ENCODE measurements at places on chromosomes 5 and 9.
A peak's percentile ranks its signal among the peaks of the same experiment; 100 is the strongest.

GRCh38 chr9:33452828-33453271, 5.5 kb upstream of the AQP3 start:
- peak; percentile 79 for DNase-seq

GRCh38 chr5:172596638-172597231, 44.3 kb upstream of the NEURL1B start:
- DNase-seq = no peak

DNA sequence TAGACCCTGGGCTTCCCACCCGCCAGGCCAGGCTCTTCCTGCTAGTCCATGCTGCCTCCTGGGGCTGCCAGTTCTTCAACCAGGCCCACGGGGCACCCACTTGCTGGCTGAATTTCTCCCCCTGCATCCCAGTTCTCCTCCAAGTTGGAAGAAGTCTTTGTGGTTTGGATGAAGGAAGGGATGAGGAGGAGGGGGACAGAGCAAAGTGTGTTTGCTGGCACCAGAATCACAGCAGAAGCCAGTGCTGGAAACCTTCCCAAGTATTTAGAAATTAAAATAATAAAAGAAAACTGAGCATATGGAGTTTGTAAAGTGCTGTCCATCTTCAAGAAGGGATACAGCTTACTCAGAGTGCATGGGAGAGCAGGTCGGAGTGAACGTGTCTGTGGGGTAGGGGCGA, 19.4 kb upstream of the UNC5A start:
- DNase-seq = no peak

- DNase-seq = no peak
Measured at GRCh38 chr5:102716017-102716416, 39.1 kb upstream of the PAM start.

DNA sequence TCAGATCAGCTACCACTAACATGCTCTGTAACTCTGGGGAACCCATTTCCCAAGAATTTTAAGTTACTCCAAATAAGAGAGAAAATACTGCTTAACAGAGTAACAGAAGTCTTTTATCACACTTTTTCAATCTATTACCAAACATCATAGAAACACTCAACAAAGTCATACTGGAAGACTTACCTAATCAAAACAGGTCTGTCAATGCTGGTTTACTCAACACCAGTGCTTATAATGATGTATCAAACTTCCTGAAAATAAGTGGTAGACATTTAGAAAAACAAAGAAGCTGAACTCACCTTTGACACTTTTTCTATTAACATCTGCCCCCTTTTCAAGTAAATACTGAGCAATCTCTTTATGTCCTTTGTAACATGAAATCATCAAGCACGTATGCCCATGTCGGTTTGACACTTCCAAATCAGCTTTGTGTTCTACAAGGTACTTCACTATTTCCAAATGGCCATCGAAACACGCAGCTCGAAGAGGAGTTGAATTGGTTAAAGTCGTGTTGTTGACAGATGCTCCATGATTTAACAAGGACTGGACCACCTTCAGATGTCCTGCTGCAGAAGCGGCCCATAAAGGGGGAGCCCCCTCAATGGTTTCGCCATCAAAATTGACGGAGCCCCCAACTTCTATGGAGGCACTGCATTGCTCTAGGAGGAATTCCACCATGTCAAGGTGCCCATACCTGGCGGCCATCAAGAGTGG, 1.8 kb downstream of the FEM1C start:
- no peak for DNase-seq

GRCh38 chr9:120742951-120743416, 28.7 kb upstream of the MEGF9 start:
- DNase-seq = peak; percentile 55

GRCh38 chr5:62643556-62644451, 65.2 kb downstream of the LRRC70 start:
- DNase-seq = no peak

DNA sequence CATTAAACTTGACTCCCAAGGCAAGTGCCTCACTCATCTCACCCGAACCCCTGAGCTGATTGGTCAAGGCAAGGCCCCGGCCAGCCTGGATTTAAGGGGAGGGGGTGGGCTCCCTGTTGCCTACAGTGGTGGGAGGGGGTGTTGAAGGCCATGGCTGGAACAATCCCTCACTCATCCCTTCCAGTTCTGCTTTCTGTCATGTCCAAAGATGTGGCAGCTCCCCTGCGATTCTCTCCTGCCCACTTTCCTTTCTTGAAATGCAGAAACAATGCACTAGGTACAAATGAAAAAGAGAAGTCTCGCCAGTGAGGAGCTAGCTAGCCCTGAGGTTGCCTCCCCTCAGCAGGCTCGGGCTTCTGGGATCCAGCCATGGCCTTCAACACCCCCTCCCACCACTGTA, 240.9 kb downstream of the SYK start:
- no peak for DNase-seq

DNA sequence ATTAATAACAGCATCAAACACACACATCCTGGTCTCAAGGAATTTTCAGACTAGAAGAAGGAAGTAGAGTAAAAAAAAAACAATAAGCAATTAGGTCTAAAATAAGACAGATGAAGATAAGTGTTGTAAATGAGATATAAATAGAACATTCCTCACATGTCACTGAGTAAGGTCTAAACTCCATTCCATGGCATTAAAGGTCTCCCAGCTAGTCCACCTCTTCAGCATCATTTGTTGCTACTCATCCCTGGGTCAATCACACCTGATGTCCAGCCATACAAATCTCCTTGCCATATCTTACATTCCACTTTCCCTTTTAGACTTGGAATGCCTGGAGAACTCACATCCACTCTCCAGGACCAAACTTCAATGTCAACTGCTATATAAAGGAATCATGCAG, 214.1 kb upstream of the KLF4 start:
- no peak for DNase-seq

DNA sequence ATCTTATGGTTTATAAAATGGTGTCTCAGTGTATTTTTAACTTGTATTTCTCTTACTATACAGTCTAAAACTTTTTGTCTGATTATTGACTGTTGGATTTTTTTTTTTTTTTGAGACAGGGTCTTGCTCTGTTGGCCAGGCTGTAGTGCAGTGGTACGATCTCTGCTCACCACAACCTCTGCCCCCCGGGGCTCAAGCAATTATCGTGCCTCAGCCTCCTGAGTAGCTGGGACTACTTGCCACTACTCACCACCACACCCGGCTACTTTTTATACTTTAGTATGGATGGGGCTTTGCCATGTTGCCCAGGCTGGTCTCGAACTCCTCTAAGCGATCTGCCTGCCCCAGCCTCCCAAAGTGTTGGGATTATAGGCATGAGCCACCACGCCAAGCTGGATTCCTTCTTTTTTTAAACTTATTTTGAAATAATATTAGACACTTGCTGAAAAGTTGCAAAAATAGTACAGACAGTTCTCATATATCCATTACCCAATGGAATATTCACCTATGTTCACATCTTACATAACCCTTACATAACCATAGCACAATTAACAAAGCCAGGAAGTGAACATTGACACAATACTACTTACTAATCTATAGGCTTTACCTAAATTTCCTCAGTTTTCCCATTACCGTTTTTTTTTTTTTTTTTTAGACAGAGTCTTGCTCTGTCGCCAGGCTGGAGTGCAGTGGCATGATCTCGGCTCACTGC, 47.2 kb downstream of the STOM start:
- no peak for DNase-seq

DNA sequence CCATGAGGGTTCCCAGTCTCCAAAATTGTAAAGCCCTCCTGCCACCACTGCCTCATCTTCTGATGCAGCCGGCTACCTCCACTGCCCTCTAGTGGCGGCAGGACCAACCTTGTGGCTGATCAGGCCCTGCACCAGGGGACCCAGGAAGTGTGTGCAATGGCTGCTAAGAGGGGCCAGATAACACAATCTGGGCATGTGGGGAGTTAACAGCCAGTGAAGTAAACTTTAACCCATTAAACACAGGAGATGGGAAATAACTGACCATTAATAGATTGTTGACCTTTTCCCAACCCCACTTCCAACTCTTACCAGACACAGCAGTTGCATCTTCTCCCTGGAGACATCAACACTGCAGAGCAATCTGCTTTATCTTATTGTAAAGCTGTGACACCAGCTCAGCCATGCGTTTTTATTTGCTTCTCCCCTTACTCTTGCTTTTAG, 63.3 kb downstream of the FREM1 start:
- DNase-seq = peak; percentile 66

- no peak for DNase-seq
Measured at GRCh38 chr9:134230092-134230941, 66.0 kb upstream of the RNU6ATAC start.

- DNase-seq = no peak
Measured at GRCh38 chr5:80607832-80608231, 37.8 kb upstream of the ANKRD34B start.

DNA sequence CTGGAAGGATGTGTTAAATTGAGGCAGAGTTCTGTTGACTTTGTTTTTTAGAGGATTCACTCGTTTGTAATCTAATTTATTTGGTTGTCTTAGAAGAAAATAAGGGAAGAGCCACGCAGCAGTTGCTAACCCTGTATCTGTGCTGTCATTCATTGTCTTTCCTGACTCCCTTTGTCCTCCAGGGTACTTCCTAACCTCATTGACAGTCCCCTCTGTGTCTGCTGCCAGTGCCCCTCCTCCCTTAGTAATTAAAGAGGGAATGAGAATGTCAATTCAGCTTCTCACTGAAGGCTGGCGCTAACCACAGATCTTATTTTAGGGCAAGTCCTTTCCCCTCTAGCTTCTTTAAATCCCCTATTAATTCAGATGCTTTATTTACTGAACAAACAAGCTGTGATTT, 84.0 kb downstream of the MAST4 start:
- DNase-seq = no peak

DNA sequence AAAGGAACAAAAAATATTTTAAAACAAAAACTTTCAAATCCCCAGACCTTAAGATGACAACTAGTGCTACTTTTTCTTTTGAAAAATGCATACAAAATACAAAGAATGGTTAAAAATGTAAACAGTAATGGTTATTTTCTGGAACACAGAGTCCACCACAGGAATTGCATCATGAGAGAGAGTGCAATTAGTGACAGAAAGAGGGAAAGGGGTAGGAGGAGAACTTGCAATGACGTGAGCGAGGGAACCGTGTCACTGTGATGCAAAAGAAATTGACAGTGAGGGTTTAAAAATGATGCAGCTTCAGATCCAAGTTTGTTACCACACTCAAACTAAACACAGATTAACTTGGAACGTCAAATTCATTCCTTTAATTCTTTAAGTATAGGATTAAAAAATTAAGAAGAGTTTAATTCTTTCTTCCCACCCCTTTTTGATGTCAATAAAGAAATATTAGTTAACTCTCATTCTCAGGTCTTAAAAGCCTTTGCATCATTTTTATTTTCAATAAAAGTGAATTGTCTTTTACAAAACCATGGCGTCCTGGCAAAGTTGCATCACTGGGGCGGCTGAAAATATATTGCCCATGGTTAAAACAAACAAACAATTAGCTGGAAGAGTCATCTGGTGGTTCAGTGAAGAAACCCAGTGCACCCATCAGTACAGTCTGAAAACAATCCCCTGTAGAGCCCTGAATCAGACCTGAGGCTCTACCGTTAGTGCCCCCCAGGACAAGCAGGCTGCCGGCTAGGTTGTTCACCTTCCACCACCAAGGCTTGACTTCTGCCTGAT, 39.5 kb downstream of the MACROH2A1 start:
- DNase-seq = no peak

- DNase-seq = peak; percentile 70
Measured at GRCh38 chr5:157222506-157223230, 42.0 kb downstream of the ITK start.

DNA sequence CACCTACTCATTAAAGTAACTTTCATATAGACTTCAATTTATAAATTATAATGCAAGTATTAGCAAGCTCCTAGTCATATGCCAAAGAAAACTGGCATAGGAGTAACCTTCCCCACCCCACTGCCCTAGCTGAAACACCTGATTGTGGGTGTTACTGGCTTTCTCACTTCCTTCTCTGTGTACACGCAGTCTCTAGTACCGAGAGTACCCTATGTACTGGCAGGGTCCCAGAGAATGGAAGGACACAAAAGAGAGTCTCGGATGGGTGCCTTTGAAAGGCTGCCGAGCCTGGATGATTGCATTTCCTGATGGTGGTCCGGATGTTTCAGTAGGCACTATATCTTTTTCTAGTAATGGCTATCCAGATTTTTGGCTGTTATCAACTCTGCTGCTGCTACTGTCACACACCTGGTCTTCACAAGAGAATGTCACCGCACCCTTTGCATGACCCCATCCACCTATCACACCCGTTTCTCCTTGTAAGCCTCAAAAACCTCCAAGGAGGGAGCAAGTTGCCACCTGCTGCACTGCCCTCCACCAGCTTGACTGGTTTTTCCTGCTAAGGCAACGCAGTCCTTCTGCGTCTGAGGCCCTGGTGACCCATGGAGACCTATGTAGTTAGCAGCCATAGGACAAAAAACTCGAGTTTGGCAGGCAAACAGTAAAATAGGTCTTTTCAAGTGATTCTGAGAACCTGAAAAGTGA, 53.8 kb upstream of the CLINT1 start:
- no peak for DNase-seq
